Stimulated activated CD4-positive, alpha-beta T cell treated with anti-CD3 and anti-CD28 coated beads, Interleukin-1b, Interleukin-23, amount 100 ng/mL, for 48 hours (primary cell): ENCODE measurements at places on chromosomes 4 and X.

GRCh38 chr4:105709081-105709450 lies 482 bp downstream of the GSTCD start:
- DNase-seq: no peak

- DNase-seq: no peak
Observed at GRCh38 chr4:102867278-102868152, 1.3 kb upstream of the CISD2 start.

DNA sequence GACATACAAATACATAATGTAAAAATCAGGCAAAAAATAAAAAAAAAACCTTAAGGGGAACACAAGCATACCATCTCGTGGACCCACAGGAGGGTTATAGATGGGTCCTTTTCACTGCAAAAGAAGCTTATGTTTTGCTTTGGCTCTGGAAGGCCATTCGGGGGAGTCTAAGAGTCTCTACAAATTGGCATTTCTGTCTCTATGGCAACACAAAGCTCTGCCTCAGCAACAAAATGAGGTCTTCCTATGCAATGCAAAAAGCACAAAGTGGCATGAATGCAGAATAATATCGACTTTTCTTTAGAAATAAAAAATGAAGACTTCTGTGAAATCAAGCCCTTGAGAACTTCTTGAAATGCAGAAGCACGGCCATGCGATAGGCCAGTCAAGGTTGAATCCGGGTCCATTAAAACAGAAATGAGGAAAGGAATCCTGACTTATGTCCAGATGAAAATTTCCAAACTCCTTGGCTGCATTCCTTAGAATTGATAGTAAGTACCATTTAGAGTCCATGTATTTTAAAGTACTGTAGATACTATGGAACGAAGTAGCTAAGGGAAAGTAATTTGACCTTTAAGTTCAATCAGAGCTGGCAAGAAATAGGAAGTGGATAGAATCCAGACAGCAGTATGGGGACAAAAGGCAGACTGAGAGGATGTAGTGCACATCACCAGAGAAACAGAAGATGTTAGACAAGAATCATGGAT lies 63.7 kb upstream of the PDLIM3 start:
- no peak for DNase-seq

GRCh38 chr4:152464030-152464823 lies 71.7 kb downstream of the FBXW7 start:
- DNase-seq: no peak

- DNase-seq: no peak
Observed at GRCh38 chr4:152996111-152996571, 60.0 kb downstream of the FHDC1 start.

DNA sequence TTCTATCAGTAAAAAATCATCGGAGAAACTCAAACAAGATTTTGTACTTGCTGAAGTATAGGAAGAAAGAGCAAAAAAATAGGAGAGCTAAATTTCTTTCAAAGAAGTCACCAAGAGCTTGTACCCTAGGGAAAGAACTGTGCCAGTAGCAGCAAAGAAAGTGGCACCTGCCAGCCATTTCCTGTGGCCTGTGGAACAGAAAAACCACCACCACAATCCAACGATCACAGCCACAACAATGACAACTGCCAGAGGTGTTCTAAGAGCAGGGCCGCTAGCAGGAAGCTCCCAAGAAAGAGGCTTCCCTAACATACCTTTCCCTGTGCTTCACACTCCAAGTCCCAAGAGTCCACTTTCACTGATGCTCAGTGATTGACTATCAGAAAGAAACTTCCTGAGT lies 266.1 kb upstream of the GPC4 start:
- no peak for DNase-seq

DNA sequence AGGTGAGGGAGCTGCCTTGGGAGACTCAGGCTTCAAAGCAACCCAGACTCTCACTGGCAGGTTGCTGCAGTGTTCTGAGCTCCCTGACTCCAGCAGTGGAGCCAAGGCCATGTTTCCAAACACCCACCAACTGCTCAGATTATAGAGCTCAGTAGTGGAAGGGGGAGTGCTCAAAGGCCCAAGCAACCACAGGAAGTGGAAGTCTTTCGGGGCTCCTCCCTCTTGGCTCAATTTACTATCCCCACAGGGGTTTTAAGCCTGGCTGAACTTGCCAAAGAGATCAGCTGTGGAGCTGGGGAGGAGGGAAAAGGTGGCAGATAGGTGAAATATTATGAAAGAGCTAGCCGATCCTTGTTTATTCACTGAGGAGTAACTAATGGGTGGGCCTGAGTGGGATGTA lies 82.5 kb downstream of the HPRT1 start:
- no peak for DNase-seq

DNA sequence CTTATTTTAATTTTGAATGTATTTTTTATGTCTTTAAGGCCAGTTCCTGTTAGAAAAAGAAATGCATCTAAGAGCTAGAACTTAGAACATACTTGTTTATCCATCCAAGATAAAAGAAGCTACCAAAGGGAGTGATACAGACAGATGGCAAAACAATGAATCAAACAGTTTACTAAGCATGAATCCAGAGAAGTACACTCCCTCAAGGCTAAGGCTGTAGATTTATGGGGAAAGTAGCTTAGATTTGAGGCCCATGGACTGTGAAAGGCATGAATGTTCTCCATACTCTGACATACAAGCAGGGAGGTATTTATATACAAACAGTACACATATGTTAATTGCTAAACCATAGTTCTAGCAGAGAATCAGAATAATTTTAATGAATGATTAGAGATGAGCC lies 255.3 kb upstream of the NRK start:
- DNase-seq: no peak

DNA sequence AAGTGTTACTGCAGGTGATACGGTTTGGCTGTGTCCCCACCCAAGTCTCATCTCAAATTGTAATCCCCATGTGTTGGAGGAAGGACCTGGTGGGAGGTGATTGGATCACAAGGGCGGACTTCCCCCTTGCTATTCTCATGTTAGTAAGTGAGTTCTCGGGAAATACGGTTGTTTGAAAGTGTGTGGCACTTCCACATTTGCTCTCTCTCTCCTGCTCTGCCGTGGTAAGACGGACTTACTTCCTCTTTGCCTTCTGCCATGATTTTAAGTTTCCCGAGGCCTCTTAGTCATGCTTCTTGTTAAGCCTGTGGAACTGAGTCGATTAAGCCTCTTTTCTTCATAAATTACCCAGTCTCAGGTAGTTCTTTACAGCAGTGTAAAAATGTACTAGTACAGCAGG lies 65.2 kb upstream of the SLC7A11 start:
- no peak for DNase-seq
